ENCODE measurements at places on chromosomes 16 and 17. TPM values are rescaled to one million over a fixed set of nuclear protein-coding genes. Genes with fewer than 3 reads are reported as not detected.

KRTAP1-5 gene
- 0.19 TPM for total RNA-seq

- no peak for DNase-seq
Measured at GRCh38 chr17:26818736-26819135, 475.2 kb upstream of the WSB1 start.

DNA sequence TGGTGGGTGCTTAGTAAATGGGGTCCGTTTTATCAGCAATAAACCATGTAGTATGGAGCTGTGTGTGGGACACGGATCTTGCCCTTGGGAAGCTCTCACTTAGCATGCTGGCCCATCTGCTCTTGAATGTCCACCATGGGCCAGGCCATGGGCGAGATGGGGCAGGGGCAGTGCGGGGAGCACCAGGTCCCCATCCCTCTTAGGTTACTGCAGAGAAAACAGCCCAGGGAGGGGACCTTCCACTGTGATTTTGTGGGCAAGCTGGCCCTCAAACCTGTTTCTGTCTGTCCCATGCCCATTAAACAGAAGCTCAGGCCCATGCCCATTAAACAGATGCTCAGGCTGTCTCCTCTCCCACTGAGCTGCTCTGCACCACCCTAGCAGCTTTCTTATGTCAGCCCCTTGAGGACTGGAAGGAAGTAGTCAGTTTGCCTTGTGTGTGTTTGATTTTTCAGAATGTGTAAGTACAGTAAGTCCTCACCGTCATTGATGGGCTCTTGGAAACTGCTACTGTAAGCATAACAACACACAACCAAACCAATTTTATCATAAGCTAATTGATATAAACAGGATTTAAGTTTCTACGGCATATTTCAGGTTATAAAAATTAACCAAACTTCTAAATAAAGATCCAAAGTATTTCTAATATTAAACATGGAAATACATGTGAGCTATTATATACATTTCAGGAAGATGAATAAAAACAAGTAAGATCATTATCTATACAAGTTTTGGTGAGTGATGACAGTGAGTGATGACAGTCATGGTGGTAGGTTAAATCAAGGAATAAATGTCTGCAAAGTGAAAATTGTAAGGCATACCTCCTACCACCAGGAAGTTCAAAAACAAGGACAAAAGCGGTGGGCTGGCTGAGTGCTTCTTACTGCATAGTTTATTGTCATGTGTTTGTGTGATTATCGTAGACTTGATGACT is 11.5 kb downstream of the MPRIP start:
- DNase-seq, result no peak

DNA sequence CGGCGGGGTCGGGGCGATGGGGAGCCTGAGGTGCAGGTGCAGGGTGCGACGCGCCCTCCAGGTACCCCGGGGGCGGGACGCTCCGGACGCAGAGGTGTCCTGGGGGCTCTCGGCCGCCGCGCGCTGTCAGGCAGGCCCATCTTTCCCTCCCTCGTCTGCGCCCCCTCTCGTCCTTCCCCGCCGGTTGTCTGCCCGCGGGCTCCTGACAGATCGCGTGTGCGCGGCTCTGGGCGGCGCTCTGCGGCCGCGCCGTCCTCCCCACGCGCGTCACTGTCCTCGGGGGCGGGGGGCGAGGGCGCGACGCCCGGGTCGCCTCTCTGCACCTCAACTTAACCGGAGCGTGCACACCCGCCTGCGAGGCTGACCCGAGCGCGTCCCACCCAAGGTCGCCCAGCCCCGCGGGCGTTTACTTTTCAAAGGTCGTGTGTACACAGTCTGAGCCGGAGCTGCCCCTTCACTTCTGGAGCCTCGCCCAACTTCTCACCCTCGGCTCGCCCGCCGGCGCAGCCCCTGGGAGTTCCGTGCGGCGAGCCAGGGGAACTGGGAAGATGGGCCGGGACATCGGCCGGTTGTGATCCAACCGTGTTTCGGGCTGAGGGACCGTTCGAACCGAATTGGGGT is 512 bp downstream of the AKAP1 start:
- DNase-seq, result peak; percentile 66

DNA sequence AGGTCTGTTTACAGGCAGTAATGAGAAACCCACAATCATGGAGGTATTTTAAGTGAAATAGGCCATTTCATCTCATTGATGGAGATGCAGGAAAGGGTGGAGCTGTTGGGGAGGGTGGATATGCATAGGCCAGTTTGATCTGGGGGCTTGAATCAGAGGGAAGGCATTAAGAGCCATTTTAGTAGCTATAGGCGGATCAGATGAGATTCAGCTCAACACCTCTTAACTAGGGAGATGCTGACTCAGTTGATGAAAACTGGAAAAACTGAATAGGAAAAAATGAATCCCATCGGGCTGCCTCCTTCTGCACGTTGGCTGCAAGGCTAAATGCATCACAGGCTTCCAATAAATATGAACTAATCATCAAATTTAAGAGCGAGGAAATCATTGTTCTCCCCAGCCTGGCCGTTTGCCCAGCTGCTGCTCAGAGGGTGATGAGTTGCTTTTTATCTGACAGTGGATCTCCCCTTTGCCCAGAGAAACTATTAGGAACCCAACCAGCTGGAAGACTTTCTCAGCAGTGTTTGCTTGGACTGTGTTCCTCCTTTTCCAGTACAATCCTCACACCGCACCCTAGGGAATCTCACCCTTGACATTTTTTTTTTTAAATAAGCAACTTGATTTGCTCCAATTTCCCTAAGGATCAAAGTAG is 149.6 kb downstream of the SOX9 start:
- DNase-seq, result no peak

Measured in myocyte (in vitro differentiated cells).